ENCODE measurements at places on chromosomes 3 and 15.

- no peak for DNase-seq
Observed at GRCh38 chr15:56086566-56086965, 93.2 kb upstream of the NEDD4 start.

DNA sequence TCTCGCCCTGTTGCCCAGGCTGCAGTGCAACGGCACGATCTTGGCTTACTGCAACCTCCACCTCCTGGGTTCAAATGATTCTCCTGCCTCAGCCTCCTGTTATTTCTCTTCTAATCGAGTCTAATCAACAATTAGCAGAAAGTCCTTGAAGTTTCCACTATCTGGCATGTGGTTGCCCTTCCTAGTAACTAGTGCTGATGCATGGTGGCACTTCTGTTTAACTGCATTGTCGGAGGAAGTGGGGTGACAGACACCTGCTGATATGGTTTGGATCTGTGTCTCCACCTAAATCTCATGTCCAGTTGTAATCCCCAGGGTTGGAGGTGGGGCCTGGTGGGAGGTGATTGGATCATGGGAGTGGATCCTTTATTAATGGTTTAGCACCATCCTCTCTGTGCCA, 9.2 kb downstream of the CRTAP start:
- DNase-seq: no peak

- DNase-seq: no peak
Observed at GRCh38 chr3:65478551-65479500, 559.9 kb downstream of the MAGI1 start.

- DNase-seq: no peak
Observed at GRCh38 chr15:40344631-40345120, 3.9 kb upstream of the CCDC9B start.

DNA sequence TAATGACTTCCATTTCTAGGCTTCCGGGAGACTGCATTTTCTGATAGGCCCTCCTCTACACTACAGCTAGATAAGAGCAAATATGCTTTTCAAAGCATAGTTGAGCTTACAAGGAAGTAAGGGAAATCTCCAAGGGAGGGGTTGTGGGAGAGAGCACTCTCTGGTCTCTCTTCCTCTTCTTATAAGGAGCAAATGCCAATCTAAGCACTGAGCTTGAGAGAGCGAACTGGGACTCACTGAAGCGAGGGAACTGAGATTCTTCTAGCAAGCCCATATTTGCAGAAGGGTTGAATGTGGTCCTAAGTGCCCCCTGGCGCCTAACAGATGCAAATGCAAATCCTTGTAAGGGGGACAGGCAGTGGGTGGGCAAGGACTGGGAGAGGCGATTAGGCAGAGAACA, 164.8 kb downstream of the ERC2 start:
- DNase-seq: no peak
